ENCODE measurements at places on chromosomes 1 and 21. TPM values are rescaled to one million over a fixed set of nuclear protein-coding genes. Genes with fewer than 3 reads are reported as not detected.

MAEL gene
- total RNA-seq, result 0.63 TPM

GRCh38 chr1:195335541-195335940, 1272.7 kb downstream of the KCNT2 start:
- no peak for DNase-seq
- H3K27me3 ChIP-seq, result no peaks in the 10 kb centered on the region
- no peaks in the 10 kb centered on the region for H3K36me3 ChIP-seq
- no peak overlapping the region for H3K27ac ChIP-seq
- H3K4me1 ChIP-seq, result no peaks in the 10 kb centered on the region

FCRL1 gene
- total RNA-seq, result 109 TPM

NCAM2 gene
- 0.18 TPM for total RNA-seq

DNA sequence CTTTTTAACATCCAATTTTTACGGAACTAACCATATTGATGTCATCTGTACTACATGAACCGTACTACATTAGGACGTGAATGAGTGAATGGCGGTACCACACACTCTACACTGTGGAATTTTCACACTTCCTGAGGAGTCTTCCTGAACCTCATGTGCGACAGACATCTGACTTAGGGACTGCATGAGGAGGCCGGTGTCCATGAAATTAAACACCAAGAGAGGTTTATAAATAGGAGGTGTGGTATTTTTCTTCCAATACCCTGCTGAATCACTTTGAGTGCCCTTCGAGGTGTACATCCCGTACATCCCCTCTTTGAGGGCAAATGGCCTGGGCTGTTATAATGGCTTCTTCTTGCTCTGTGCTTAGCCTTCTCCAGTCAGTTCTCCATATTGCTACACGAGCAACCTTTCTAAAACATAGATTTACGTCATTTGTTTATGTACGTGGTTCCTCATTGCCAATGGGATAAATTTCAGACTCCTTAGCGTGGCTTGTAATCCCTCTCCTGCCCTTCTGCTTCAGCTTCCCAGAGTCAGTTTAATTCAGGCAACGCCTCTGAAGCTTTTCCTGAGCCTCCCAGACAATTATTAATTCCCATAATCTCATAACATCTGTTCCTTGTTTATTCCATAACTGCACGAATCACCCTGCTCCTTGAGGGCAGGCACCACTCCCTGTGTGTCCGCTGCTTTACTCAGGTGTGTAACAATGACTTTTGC, 9.4 kb downstream of the ST3GAL3 start:
- H3K36me3 ChIP-seq, result peaks cover 8% of the 10 kb centered on the region
- no peak overlapping the region for H3K4me3 ChIP-seq
- H3K27ac ChIP-seq, result no peak overlapping the region
- DNase-seq, result no peak
- H3K27me3 ChIP-seq, result no peaks in the 10 kb centered on the region

DNA sequence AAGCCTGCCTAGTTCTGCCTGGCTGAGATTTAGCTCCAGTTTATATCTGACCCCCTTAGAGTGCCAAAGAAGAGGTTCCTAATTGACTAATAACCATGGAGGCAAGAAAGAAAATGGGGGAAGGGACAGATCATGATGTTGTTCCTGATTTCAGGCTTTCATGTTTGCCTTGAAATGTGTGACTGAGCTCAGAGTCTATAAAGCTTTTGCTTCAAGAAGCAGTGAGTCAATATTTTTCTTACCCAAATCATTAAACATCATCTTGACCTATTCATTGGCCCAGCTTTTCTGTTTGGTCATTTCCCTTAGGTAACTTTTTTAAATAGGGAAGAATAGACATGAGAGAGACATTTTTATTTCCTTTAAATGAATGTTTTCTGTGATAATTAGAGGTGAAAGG, 55.9 kb downstream of the HHAT start:
- H3K27ac ChIP-seq, result no peak overlapping the region
- no peaks in the 10 kb centered on the region for H3K36me3 ChIP-seq
- no peaks in the 10 kb centered on the region for H3K4me1 ChIP-seq
- H3K4me3 ChIP-seq, result no peak overlapping the region

DNA sequence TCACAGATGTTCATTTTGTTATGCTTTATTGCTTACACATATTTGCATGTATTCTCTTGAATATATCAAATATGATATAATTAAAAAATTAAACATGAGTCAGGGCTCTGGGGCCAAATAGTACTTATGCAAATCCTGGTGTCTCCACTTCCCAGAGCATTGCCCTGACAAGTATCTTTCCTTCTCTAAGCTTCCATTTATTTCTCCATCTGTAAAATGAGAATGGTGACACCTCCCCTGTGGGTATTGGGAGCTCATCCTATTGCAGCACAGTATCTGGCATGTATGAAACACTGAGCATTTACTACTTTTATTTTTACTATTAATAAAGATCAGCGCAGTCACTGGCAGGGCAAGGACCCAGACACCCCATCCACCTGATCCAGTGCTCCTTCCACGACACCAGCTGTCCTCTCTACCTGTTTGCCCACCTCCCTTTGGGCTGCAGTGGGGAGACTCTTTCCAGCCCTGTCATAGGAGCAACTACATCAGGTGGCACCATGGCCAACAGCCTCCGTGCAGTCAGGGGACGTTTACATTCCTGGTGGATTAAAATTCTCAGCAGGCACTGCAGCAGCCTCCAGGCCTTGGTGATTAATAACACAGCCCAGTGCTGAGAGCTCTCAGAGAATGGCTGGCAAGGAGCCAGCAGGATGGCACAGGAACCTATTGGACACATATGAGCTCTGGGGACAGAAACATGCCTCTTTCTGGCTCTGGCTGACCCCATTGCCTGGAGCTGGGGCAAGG, 113.0 kb downstream of the DMRTB1 start:
- no peak overlapping the region for H3K27ac ChIP-seq
- no peak overlapping the region for H3K4me3 ChIP-seq
- peak; percentile 57 for DNase-seq
- no peaks in the 10 kb centered on the region for H3K27me3 ChIP-seq

TEDDM1 gene
- total RNA-seq, result not detected

AMIGO1 gene
- total RNA-seq, result 1.1 TPM

- H3K4me3 ChIP-seq, result no peak overlapping the region
- no peak for DNase-seq
- H3K27me3 ChIP-seq, result no peaks in the 10 kb centered on the region
- no peaks in the 10 kb centered on the region for H3K4me1 ChIP-seq
Measured at GRCh38 chr21:16847211-16847610, 665.6 kb upstream of the CXADR start.

MYBPH gene
- 62.2 TPM for total RNA-seq

GRCh38 chr21:38147391-38147790, 109.4 kb upstream of the KCNJ15 start:
- H3K27ac ChIP-seq, result no peak overlapping the region
- no peaks in the 10 kb centered on the region for H3K36me3 ChIP-seq
- no peaks in the 10 kb centered on the region for H3K4me1 ChIP-seq
- no peak overlapping the region for H3K4me3 ChIP-seq
- no peak for DNase-seq

DNA sequence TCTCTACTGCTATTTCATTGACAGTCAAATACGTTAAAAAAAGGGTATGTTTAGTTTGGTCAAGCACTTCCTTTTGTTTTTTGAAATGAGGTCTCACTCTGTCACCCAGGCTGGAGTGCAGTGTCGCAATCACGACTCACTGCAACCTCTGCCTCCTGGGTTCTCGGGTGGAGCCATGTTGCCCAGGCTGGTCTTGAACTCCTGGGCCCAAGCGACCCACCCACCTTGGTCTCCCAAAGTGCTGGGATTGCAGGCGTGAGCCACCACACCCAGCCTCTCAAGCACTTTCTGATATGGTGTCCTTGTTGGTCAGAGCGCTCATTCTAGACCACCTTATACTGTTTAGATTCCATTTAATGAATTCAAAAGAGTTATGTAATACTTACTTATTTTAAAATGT, 20.9 kb upstream of the RHBDL2 start:
- H3K4me1 ChIP-seq, result no peaks in the 10 kb centered on the region
- DNase-seq, result no peak
- no peaks in the 10 kb centered on the region for H3K36me3 ChIP-seq
- no peak overlapping the region for H3K4me3 ChIP-seq
- H3K27ac ChIP-seq, result no peak overlapping the region

GRCh38 chr1:149962039-149962647, 25.5 kb upstream of the MTMR11 start:
- no peak overlapping the region for H3K4me3 ChIP-seq
- H3K36me3 ChIP-seq, result peaks cover 8% of the 10 kb centered on the region
- peak; percentile 87 for DNase-seq
- H3K27me3 ChIP-seq, result no peaks in the 10 kb centered on the region

- DNase-seq, result no peak
- no peaks in the 10 kb centered on the region for H3K36me3 ChIP-seq
- no peak overlapping the region for H3K27ac ChIP-seq
- H3K4me3 ChIP-seq, result no peak overlapping the region
- H3K27me3 ChIP-seq, result no peaks in the 10 kb centered on the region
- H3K4me1 ChIP-seq, result no peaks in the 10 kb centered on the region
Measured at GRCh38 chr1:224791362-224791941, 138.0 kb upstream of the DNAH14 start.

HDAC1 gene
- 201 TPM for total RNA-seq

TAF5L gene
- total RNA-seq, result 32.6 TPM

DNA sequence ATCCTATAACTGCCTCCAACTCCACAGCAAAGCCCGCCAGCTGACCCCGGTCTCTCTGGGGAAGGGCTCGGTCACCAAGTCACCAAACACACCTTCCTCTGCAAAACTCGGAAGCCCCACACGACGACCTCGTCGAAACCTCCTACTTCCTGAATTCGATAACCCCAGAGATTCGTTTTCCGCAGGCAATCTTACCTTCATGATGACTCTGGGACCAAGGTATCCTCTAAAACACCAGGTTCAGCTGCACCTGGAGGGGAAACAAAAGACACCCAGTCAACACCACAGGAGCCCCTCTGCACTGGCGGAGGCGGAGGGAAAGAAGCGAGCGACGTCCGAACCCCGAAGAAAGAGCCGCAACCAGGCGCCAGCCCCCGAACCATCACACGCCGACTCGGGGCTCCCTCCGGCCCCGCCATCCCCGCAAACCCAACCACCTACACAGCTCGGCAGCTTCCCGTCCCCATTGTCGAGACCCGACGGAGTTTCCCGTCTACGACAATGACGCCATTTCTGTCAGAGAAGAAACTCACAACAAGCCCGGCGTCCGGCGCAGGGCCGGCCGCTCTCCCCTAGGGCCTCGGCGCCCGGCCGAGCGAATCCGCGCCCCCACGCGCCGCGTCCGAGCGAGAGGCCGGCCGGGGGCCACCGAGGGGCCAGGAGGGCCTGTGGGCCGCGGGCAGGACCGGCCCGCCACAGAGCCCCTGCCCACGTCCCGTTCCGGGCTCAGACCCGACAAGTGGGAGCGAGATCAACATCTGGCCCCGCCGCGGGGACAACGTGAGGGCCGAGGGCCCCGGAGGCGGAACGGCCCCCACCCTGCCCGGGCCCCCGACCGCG, 1.0 kb downstream of the ARID4B start:
- no peaks in the 10 kb centered on the region for H3K27me3 ChIP-seq
- peak overlapping the region; percentile 82 for H3K4me3 ChIP-seq
- DNase-seq, result peak; percentile 89
- peak overlapping the region; percentile 73 for H3K27ac ChIP-seq

DNA sequence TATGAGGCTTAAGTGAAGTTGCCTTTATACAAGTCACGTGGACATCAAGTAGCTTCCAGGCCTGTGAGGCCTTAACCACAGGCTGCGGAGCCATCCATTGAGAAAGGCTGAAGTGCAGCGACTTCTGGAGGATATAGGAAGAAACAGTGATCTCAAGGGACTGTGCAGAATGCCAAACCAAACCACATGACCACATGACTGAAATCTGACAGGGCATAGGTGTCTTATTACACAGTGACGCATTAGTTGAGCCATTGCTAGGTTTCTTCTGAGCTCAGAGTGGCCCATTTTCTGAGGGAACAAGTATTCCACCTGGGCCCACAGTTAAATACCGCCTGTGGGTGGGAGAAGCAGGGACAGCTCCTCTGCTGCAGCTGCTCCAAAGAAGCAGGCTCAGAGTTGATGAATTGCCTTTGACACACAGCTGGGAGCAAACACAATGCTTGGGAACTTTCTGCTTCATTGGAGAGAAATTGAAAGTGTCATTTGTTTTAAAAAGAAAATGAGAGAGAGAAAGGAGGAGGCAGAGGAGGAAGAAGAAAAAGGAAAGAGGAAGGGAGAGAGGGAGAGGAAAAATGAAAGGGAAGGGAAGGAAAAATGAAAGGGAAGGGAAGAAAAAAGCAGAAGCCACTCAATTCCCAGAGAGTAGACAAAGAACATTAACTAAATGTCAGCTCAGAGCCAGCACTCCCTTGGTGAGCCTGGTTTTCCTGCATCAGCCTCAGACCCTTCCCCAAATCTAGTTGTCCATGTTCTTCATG, 94.4 kb downstream of the COLGALT2 start:
- H3K27me3 ChIP-seq, result no peaks in the 10 kb centered on the region
- no peaks in the 10 kb centered on the region for H3K36me3 ChIP-seq
- H3K4me3 ChIP-seq, result no peak overlapping the region
- H3K4me1 ChIP-seq, result peaks cover 5% of the 10 kb centered on the region
- peak; percentile 44 for DNase-seq

AQP10 gene
- not detected for total RNA-seq

DNA sequence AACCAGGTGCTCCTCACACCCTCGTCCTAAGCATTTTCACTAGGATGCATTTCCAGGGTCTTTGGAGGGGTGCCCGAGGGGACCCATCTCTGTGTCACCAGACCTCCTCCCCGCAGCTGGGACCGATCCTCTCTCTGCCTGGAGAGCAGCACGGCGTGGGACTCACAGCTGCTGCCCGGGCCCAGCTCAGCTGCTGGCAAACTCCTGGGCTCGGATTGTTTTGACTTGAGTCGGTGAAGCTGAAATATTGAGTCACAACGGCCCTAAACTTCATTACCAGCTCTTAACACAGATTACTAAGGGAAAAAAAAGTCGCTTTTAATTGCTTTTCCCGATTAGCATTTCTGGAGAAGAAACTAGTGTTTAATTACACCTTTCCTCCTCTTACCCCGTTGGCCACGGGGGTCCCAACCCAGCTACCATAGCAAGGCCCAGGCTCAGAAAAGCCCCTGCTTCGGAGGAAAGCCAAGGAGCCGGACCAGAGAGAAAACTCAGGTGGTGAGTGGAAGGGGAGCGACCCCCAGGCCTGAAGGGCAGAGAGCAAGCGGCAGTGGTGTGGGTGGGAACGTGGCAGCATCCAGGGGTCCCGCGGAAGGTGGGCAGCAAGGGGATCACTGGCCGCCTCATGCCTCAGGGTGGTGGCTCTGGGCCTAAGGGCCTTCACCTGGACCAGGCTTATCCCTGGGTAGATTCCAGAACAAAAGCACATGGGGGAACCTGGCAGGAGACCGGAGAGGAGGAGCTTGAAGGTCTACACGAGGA, 41.7 kb downstream of the CASZ1 start:
- no peaks in the 10 kb centered on the region for H3K27me3 ChIP-seq
- peaks cover 12% of the 10 kb centered on the region for H3K4me1 ChIP-seq
- no peak overlapping the region for H3K4me3 ChIP-seq
- H3K36me3 ChIP-seq, result no peaks in the 10 kb centered on the region

UBE2U gene
- total RNA-seq, result not detected

- no peak for DNase-seq
- no peak overlapping the region for H3K27ac ChIP-seq
- no peaks in the 10 kb centered on the region for H3K4me1 ChIP-seq
- no peak overlapping the region for H3K4me3 ChIP-seq
- no peaks in the 10 kb centered on the region for H3K36me3 ChIP-seq
Measured at GRCh38 chr1:115440733-115441132, 102.7 kb upstream of the NGF start.

ZNF648 gene
- not detected for total RNA-seq

- DNase-seq, result no peak
- H3K36me3 ChIP-seq, result no peaks in the 10 kb centered on the region
- H3K4me3 ChIP-seq, result no peak overlapping the region
- no peaks in the 10 kb centered on the region for H3K4me1 ChIP-seq
- H3K27ac ChIP-seq, result no peak overlapping the region
Measured at GRCh38 chr1:60223158-60223557, 149.6 kb upstream of the C1orf87 start.

Data from Karpas-422 (cell line).